Chondrocyte (in vitro differentiated cells): ENCODE measurements at places on chromosomes 16 and 17. TPM values are rescaled to one million over a fixed set of nuclear protein-coding genes. Genes with fewer than 3 reads are reported as not detected.

DNA sequence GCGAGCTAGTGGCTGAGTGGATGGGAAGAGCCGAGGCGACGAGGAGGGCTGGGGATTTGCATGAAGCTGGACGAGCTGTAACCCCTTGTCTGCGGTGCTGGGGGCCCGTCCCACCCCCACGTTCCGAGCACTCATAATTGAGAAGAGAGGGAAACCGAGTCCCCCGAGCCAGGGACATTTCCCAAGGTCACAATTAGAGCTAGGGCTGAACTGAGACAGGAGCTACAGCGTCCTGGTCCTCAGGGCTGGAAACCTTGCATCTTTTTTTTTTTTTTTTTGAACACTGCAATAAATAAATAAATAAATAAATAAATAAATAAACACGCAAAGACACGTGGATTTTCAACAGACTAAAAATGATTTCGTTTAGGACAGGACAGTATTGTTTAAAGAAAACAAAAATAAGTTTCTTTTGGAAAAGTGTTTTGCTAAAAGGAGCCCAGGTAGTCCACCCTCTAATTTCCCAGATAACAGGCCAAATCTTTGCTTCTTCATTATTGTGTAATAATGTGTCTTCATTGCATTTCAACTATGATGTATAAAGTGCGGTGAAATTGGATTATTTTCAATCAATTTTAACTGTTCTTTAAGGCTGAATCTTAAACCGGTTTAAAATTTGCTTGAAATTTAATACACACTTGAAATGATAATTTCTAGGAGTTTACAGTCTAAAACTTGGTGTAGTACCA lies 992 bp downstream of the GDPD1 start:
- H3K36me3 ChIP-seq: no peaks in the 10 kb centered on the region
- no peak overlapping the region for H3K27ac ChIP-seq
- H3K27me3 ChIP-seq: no peaks in the 10 kb centered on the region
- H3K4me1 ChIP-seq: peaks cover 12% of the 10 kb centered on the region

GRCh38 chr16:74721716-74722115 lies 21.1 kb upstream of the MLKL start:
- H3K4me3 ChIP-seq: no peak overlapping the region
- H3K36me3 ChIP-seq: no peaks in the 10 kb centered on the region
- peaks cover 19% of the 10 kb centered on the region for H3K4me1 ChIP-seq
- H3K27me3 ChIP-seq: peaks cover 3% of the 10 kb centered on the region

DNA sequence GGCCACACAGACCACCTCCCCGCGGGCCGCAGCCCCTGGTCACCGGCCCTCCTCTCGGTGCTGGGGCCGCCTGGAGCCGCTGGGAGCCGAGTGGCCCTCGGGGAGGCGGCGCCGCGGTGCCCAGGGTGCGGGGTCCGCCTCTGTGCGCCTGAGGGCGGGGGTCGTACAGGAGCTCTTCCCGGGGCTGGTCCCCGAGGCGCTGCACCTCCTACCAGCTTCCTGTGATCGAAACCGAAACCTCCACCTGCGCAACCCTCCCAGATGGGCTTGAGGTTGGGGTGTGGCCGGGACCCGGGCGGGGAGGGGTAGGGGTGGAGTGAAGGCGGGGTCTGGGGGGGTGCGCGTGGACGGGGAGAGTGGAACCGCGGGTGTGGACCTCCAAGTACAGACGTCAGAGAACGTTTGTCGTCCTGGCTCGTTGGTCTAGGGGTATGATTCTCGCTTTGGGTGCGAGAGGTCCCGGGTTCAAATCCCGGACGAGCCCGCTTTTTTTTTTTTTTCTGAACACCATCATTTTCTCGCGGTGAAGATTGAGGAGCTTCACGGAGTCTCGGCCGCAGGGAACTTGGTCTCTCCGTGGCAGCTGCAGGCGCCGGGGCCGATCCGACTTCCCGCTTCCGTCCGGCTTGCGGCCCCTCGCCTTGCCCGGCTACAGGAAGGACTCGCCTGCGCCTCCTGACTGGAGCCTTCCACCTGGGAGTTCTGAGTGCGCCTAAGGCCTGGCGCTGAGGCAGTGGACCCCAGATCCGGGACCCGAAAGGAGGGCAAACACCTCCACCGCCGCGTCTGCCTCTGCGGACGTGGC lies 23.9 kb downstream of the ZNF213 start:
- no peaks in the 10 kb centered on the region for H3K36me3 ChIP-seq
- H3K27me3 ChIP-seq: no peaks in the 10 kb centered on the region
- H3K27ac ChIP-seq: peak overlapping the region; percentile 97
- H3K4me1 ChIP-seq: peaks cover 20% of the 10 kb centered on the region
- no peak for DNase-seq

- no peak overlapping the region for H3K4me3 ChIP-seq
- peak; percentile 59 for DNase-seq
- no peaks in the 10 kb centered on the region for H3K36me3 ChIP-seq
- peaks cover 66% of the 10 kb centered on the region for H3K4me1 ChIP-seq
- H3K27ac ChIP-seq: no peak overlapping the region
These were observed 20.5 kb upstream of the ITGA3 start for GRCh38 chr17:50035421-50035879.

The NR1D1 gene
- total RNA-seq: 5.9 to 7.9 TPM (median 6.6 TPM) in 3 replicates

The BMERB1 gene
- total RNA-seq: 29.9 to 37.8 TPM (median 35.9 TPM) in 3 replicates

- no peak overlapping the region for H3K4me3 ChIP-seq
- H3K4me1 ChIP-seq: peaks cover 16% of the 10 kb centered on the region
- no peak overlapping the region for H3K27ac ChIP-seq
- no peak for DNase-seq
- H3K27me3 ChIP-seq: no peaks in the 10 kb centered on the region
These were observed 145.2 kb downstream of the PMP22 start for GRCh38 chr17:15119968-15120367.

- H3K4me1 ChIP-seq: no peaks in the 10 kb centered on the region
- no peak for DNase-seq
- no peaks in the 10 kb centered on the region for H3K36me3 ChIP-seq
- H3K4me3 ChIP-seq: no peak overlapping the region
- H3K27me3 ChIP-seq: peaks cover 3% of the 10 kb centered on the region
- no peak overlapping the region for H3K27ac ChIP-seq
These were observed 226.7 kb upstream of the WSCD1 start for GRCh38 chr17:5843366-5844026.

DNA sequence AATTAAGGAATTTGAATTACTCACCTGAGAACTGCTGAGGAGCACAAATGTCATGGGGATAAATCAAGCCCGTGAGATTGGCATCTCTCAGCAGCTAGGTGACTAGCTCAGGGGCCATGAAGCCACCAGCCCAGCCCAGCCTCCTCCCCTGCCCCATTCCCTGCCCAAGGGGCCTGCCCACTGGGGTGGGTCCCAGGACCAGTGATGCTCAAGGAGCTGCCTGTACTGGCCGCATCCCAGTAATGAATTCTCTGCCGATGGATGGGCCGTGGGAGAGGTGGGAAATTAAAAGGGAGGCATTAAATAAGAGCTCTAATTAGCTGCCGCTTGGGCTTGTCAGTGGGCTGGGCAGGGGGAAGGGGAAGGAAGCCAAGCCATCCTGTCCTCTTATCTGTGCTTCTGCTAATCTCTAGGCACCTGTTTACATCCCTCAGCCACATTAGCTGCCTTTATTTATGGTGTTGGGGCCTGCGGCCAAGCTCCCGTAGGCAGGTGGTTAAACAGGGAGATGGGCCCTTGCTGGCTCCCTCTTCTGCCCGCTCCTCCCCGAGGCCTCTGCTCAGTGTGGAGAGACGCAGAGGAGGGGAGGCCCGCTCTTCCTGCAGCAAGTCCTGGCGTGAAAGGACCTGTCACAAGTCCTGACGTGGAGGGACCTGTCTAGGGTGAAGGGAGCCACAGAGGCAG lies 48.8 kb downstream of the PIPOX start:
- no peak for DNase-seq
- H3K4me3 ChIP-seq: no peak overlapping the region
- H3K4me1 ChIP-seq: no peaks in the 10 kb centered on the region
- peaks cover 34% of the 10 kb centered on the region for H3K36me3 ChIP-seq
- no peaks in the 10 kb centered on the region for H3K27me3 ChIP-seq

DNA sequence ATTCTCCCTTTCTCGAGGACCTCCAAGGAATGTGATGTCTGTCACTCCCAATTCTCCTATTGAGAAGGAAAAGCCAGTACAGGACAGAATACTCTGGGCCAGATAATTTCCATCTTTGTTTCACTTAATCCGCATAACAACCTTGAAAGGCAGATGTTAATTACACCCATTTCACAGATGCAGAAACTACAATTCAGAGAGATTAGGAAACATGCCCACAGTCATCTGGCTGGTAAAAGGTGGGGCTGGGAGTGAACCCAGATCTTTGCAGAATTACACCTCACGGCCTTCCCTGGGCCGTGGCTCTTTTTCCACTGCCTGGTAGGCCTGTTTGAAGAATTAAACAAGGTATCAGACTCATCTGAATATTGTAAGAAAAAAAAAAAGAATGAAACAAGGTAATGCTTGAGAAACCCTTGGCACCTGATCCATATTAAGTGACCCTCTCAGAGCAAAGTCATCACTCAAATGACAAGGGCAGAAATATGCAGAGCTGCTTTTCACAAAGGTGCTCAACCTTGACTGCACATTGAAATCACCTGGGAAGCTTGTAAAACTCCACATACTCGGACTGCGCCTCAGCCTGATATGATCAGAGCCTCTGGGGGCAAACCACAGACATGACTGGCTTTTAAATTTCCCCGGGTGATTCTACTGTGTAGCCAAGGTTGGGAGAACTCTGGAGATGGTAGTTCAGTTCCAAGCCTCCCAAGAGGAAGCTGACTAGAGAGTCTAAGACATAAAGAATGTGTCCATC lies 16.6 kb upstream of the G6PC1 start:
- H3K4me3 ChIP-seq: no peak overlapping the region
- H3K27ac ChIP-seq: no peak overlapping the region
- H3K4me1 ChIP-seq: peaks cover 7% of the 10 kb centered on the region
- H3K36me3 ChIP-seq: no peaks in the 10 kb centered on the region
- H3K27me3 ChIP-seq: peaks cover 2% of the 10 kb centered on the region

GRCh38 chr17:61536422-61536955 lies 54.5 kb downstream of the NACA2 start:
- no peak overlapping the region for H3K4me3 ChIP-seq
- DNase-seq: no peak
- peaks cover 5% of the 10 kb centered on the region for H3K36me3 ChIP-seq
- H3K27ac ChIP-seq: no peak overlapping the region
- no peaks in the 10 kb centered on the region for H3K27me3 ChIP-seq

- H3K4me1 ChIP-seq: no peaks in the 10 kb centered on the region
- no peaks in the 10 kb centered on the region for H3K27me3 ChIP-seq
- H3K36me3 ChIP-seq: peaks cover 1% of the 10 kb centered on the region
- H3K4me3 ChIP-seq: no peak overlapping the region
These were observed 650.4 kb upstream of the RBFOX1 start for GRCh38 chr16:6682142-6682811.

- peaks cover 16% of the 10 kb centered on the region for H3K36me3 ChIP-seq
- H3K4me3 ChIP-seq: no peak overlapping the region
- peaks cover 73% of the 10 kb centered on the region for H3K4me1 ChIP-seq
- no peaks in the 10 kb centered on the region for H3K27me3 ChIP-seq
- H3K27ac ChIP-seq: peak overlapping the region; percentile 17
These were observed 22.7 kb upstream of the MRPS23 start for GRCh38 chr17:57872536-57872935.

The IGSF6 gene
- total RNA-seq: not detected in 3 replicates
